Aorta (tissue), 5 donors: ENCODE measurements at places on chromosomes 3 and 15. TPM values are rescaled to one million over a fixed set of nuclear protein-coding genes. Genes with fewer than 3 reads are reported as not detected.
A peak's percentile ranks its signal among the peaks of the same experiment; 100 is the strongest.

DNA sequence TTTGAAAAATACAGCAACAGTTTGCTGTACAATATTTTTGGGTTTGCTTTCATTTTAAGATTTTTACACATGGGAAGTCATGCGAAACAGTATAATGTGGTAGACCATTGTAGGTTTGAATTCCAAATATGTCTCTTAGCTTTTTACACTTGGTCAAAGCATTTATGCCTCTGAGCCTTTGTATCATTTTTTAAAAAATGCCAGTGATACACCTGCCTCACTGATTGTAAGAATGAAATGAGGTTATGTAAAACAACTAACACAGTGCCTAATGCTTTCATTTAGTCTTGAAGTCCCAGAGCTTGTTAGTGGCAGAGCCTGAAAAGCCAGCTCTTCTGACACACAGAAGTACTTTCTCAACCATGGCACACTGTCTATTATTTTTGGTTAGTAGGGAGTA, 202.0 kb downstream of the UBE2E2 start:
- H3K27me3 ChIP-seq = no peaks in the 10 kb centered on the region
- no peak overlapping the region for H3K4me3 ChIP-seq
- H3K4me1 ChIP-seq = no peaks in the 10 kb centered on the region
- no peak overlapping the region for H3K27ac ChIP-seq

DNA sequence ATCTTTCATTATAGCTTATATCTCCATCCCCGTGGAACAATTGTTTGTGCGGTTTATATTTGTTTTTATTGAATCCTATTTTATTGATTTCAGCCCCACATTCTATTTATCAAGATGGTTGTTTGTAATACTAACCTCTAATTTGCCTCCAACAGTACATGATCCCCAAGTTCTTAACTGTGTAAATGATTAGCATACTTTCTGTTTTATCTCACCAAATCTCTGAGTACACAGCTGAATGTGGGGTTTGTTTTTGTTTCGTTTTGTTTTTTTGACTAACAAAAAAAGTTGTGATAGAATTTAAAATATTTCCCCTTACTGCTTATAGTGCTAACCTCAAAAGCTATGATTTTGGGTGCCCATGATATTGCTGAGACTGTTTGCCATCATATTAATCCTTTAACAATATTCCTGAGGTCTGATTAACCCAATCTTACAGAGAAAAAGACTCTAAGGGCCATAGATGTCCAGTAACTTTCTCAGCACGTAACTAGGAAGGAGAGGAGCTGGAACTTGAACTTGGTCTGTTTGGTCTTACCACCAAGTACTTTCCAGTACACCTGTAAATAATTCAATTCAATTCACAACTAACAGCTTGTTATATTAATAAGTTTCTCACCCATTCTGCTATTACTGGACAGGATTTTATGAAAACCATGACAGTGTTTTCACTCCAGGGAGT, 789.8 kb downstream of the TUSC7 start:
- no peaks in the 10 kb centered on the region for H3K27me3 ChIP-seq
- H3K27ac ChIP-seq = no peak overlapping the region
- DNase-seq = no peak
- H3K4me3 ChIP-seq = no peak overlapping the region
- no peaks in the 10 kb centered on the region for H3K4me1 ChIP-seq

DNA sequence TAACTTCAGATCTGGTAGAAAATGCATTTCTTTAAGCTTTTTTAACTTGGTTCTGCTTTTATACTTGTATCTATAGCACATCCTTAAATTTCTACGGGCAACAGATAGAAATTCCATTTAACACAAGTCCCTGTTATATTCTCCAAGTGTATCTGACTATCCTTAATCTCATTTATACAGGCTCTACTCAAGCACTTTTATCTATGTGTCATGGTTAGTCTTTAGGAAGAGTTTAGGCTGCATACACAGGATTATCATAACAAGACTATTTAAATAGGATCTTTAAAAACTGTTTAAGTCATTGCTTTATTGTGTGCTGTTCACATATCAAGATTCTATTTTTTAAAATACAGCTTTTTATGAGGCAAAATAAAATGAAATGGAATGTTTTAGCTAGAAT, 52.7 kb downstream of the SETD5 start:
- no peak overlapping the region for H3K27ac ChIP-seq
- H3K36me3 ChIP-seq = peaks cover 11% of the 10 kb centered on the region

GRCh38 chr15:66729331-66729951, 27.4 kb downstream of the SMAD6 start:
- H3K27ac ChIP-seq = peak overlapping the region; percentile 10
- no peaks in the 10 kb centered on the region for H3K27me3 ChIP-seq
- DNase-seq = no peak
- H3K4me3 ChIP-seq = no peak overlapping the region

GRCh38 chr3:197495059-197495455, 60.7 kb downstream of the BDH1 start:
- H3K36me3 ChIP-seq = no peaks in the 10 kb centered on the region
- no peak overlapping the region for H3K27ac ChIP-seq
- no peak for DNase-seq
- no peaks in the 10 kb centered on the region for H3K27me3 ChIP-seq
- H3K4me3 ChIP-seq = no peak overlapping the region
- no peaks in the 10 kb centered on the region for H3K4me1 ChIP-seq

GRCh38 chr3:101950510-101950909, 101.2 kb downstream of the NFKBIZ start:
- no peak overlapping the region for H3K27ac ChIP-seq
- H3K4me1 ChIP-seq = no peaks in the 10 kb centered on the region
- no peaks in the 10 kb centered on the region for H3K36me3 ChIP-seq

GRCh38 chr3:148825476-148825875, 2.1 kb upstream of the CPB1 start:
- no peaks in the 10 kb centered on the region for H3K36me3 ChIP-seq
- H3K27me3 ChIP-seq = no peaks in the 10 kb centered on the region
- no peaks in the 10 kb centered on the region for H3K4me1 ChIP-seq
- no peak overlapping the region for H3K4me3 ChIP-seq

GRCh38 chr15:80920271-80920699, 69.3 kb downstream of the MESD start:
- H3K4me1 ChIP-seq = no peaks in the 10 kb centered on the region
- H3K27ac ChIP-seq = no peak overlapping the region

DNA sequence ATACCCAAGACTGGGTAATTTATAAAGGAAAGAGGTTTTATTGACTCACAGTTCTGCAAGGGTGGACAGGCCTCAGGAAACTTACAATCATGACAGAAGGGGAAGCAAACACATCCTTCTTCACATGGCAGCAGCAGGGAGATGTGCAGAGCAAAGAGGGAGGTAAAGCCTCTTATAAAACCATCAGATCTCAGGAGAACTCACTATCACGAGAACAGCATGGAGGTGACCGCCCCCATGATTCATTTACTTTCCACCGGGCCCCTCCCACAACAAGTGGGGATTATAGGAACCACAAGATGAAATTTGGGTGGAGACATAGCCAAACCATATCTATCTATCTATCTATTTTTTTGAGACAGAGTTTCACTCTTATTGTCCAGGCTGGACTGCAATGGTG, 5.4 kb downstream of the GDPGP1 start:
- H3K4me3 ChIP-seq = no peak overlapping the region
- no peak for DNase-seq
- H3K27ac ChIP-seq = no peak overlapping the region
- H3K4me1 ChIP-seq = no peaks in the 10 kb centered on the region
- no peaks in the 10 kb centered on the region for H3K27me3 ChIP-seq
- H3K36me3 ChIP-seq = no peaks in the 10 kb centered on the region

GRCh38 chr3:140956058-140956835, 14.6 kb downstream of the SLC25A36 start:
- H3K4me1 ChIP-seq = peaks cover 2% of the 10 kb centered on the region
- peaks cover 1% of the 10 kb centered on the region for H3K36me3 ChIP-seq
- H3K4me3 ChIP-seq = no peak overlapping the region
- H3K27ac ChIP-seq = no peak overlapping the region
- no peak for DNase-seq
- no peaks in the 10 kb centered on the region for H3K27me3 ChIP-seq

GRCh38 chr15:75164625-75165350, 36.9 kb upstream of the C15orf39 start:
- no peak overlapping the region for H3K27ac ChIP-seq
- H3K4me3 ChIP-seq = no peak overlapping the region
- H3K36me3 ChIP-seq = no peaks in the 10 kb centered on the region
- no peaks in the 10 kb centered on the region for H3K27me3 ChIP-seq

DNA sequence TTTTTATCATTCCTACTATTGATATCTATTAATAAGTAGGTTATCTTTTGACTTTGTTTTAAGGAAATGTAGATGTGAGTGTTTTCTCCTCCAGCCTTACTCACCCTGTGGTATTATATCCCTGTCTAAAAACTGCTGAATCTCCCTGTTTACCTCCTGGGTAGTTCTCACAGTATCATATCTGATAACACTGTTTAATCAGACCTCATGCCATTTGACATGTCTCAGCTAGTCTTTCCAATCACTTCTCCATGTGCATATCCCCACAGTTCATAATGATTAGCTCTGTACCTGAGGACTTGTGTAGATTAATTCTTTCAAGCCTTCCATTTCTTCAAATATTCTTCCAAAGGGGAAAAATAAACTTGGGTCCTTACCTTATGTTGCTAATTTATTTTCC, 30.7 kb downstream of the DUOX2 start:
- no peaks in the 10 kb centered on the region for H3K27me3 ChIP-seq
- H3K4me1 ChIP-seq = no peaks in the 10 kb centered on the region
- no peak overlapping the region for H3K4me3 ChIP-seq
- no peak for DNase-seq
- no peaks in the 10 kb centered on the region for H3K36me3 ChIP-seq

DNA sequence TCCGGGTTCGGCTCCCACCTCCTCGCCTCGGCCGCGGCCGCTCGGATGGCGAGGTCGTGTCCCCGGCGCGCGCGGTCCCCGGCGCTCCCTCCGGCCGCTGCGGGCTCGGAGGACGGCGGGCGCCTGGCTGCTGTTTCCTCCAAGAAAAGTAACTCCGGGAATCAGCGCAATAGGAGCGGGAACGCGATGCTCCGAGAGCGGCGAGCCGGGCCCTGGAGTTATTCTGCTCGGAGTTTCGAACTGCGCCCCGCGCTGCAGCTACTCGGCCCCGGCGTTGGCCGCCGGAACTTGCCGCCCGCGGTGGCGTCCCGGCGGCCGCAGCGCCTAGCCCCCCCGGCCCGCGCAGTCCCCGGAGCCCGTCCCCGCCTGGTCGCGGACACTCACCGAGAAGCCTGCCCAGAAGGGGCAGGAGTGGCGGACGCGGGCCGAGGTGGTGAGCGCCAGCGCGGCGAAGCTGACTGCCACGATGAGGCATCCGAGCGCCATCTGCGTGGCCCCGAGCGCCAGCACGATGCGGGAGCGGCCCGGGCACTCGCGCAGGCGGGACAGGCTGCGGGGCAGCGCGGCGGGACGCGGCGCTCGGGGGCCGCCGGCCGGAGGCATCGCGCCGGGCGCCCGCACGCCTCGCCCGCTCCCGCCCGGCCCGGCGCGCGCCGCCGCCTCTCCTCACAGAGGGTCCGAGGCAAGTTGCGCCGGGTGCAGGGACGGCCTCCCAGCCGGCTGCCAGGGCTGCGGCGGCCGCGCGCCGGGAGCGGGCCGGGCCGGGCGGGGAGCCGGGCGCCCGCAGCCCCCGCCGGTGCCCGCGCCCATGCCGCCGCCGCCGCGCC, 251.9 kb downstream of the TJP1 start:
- H3K27ac ChIP-seq = no peak overlapping the region
- no peaks in the 10 kb centered on the region for H3K36me3 ChIP-seq
- H3K4me3 ChIP-seq = peak overlapping the region; percentile 89
- H3K27me3 ChIP-seq = no peaks in the 10 kb centered on the region
- no peaks in the 10 kb centered on the region for H3K4me1 ChIP-seq
- no peak for DNase-seq

DNA sequence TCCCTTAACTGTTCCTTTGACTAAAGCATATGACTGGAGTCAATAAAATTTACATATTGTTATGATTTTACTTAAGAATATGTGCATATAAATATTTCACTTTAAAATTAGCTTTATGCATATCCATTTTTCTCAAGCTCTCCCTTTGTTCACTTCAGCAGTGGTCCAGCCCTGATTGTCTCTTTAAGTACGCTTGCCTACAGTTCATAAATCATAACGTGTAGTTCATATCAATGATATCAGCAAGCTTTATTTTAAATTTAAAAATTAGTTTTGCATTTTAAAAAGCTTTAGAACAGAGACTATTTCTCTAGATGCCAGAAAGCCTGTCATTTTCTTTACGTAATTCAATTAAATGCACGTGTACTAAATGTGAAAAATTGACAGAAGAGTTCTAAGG, 721.9 kb downstream of the OTOL1 start:
- no peaks in the 10 kb centered on the region for H3K27me3 ChIP-seq
- H3K27ac ChIP-seq = no peak overlapping the region
- H3K36me3 ChIP-seq = no peaks in the 10 kb centered on the region

The EPHA3 gene
- 19.3 TPM for total RNA-seq

The SLC6A20 gene
- 0.15 TPM for total RNA-seq

The TMEM207 gene
- total RNA-seq = not detected

The MELTF gene
- total RNA-seq = 4.3 TPM

The LIPC gene
- total RNA-seq = 0.52 TPM
